Activated CD8-positive, alpha-beta memory T cell treated with anti-CD3 and anti-CD28 coated beads, Interleukin-2, amount 10 ng/mL, durations not matched to agents 7 days and 5 days (primary cell): ENCODE measurements at places on chromosomes 4 and X. TPM values are rescaled to one million over a fixed set of nuclear protein-coding genes. Genes with fewer than 3 reads are reported as not detected.

AWAT1 gene
- total RNA-seq, result not detected

SH3RF1 gene
- 0.35 TPM for total RNA-seq

KCTD8 gene
- total RNA-seq, result not detected

DUSP21 gene
- total RNA-seq, result not detected

ALAS2 gene
- not detected for total RNA-seq

CNGA2 gene
- not detected for total RNA-seq

PHF8 gene
- 44.9 TPM for total RNA-seq

GSX2 gene
- not detected for total RNA-seq

MSANTD1 gene
- 0.73 TPM for total RNA-seq

TBX22 gene
- not detected for total RNA-seq

TCEANC gene
- 4.7 TPM for total RNA-seq

RBMX gene
- total RNA-seq, result 247 TPM

WDR1 gene
- 538 TPM for total RNA-seq

HS6ST2 gene
- total RNA-seq, result 0.14 TPM

GATA1 gene
- total RNA-seq, result not detected

CXorf49 gene
- total RNA-seq, result not detected

EPHA5 gene
- not detected for total RNA-seq

ZMAT1 gene
- 3.6 TPM for total RNA-seq

KLB gene
- not detected for total RNA-seq

RRH gene
- total RNA-seq, result 0.19 TPM

NLGN4X gene
- total RNA-seq, result not detected

GJB1 gene
- not detected for total RNA-seq

ASB12 gene
- total RNA-seq, result not detected

ELF4 gene
- total RNA-seq, result 52.7 TPM

PFKFB1 gene
- 1.2 TPM for total RNA-seq

SLITRK2 gene
- not detected for total RNA-seq

ATP2B3 gene
- not detected for total RNA-seq

MAGEA11 gene
- total RNA-seq, result not detected

F9 gene
- total RNA-seq, result not detected

CASP3 gene
- 116 TPM for total RNA-seq

FAM47A gene
- total RNA-seq, result not detected
